ENCODE measurements at places on chromosomes 11 and 22.

GRCh38 chr11:120061036-120061760, 76.7 kb downstream of the TRIM29 start:
- no peak for DNase-seq

GRCh38 chr11:120807414-120808150, 216.3 kb upstream of the TBCEL start:
- no peak for DNase-seq

DNA sequence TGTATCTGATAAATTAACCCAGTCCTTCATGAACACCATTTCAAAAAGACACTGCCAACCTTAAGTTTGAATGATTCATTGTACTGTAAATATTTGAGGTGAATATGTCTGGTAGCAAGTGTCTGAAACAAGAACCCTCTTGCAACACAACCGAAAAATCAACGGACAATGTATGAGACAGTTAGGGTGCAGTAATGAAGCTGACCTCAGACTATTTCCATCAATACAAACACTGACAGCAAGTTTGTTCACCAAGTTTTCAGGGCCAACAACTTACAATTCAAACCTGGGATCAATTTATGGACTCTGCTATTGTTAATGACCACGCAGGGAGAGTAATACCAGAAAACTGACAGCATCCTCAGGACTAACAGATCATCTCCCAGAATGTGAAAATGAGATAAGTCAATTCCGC, 126.3 kb downstream of the CADM1 start:
- DNase-seq = no peak

- DNase-seq = no peak
These were observed 270.5 kb upstream of the SORL1-AS1 start for GRCh38 chr11:121723246-121723741.

- no peak for DNase-seq
These were observed 22.4 kb upstream of the THY1 start for GRCh38 chr11:119445379-119445778.

GRCh38 chr22:19036523-19037273, 85.5 kb downstream of the DGCR2 start:
- no peak for DNase-seq

DNA sequence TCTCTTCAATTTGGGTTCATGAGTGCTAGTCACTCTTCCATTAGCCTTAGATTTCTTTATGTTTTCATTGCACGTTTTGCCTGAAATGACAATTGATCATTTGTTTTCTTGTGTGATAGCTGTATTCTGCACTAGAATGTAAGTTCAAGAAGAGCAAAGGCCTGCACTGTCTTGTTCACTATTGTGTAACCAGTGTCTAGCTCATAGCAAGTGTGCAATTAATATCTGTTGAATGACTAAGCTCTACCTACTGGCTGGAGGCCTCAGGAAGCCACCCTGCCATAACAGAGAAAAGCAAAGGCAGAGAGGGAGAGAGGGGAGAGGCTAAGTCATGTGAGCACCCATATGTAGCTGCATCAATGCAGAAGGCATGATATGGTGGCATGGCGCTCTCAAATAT, 292.8 kb upstream of the SYN3 start:
- no peak for DNase-seq

DNA sequence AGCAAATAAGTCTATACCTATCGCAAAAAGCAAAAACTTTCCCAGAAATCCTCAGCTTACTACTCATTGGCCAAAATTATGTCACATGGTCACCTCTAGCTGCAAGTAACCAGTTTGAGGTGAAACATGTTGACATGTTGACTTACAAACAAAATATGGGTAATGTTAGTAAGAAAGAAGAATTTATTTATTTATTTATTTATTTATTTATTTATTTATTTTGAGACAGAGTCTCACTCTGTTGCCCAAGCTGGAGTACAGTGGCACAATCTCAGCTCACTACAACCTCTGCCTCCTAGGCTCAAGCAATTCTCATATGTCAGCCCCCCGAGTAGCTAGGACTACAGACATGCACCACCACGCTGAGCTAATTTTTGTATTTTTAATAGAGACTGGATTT, 5.4 kb upstream of the SLC35C1 start:
- no peak for DNase-seq

DNA sequence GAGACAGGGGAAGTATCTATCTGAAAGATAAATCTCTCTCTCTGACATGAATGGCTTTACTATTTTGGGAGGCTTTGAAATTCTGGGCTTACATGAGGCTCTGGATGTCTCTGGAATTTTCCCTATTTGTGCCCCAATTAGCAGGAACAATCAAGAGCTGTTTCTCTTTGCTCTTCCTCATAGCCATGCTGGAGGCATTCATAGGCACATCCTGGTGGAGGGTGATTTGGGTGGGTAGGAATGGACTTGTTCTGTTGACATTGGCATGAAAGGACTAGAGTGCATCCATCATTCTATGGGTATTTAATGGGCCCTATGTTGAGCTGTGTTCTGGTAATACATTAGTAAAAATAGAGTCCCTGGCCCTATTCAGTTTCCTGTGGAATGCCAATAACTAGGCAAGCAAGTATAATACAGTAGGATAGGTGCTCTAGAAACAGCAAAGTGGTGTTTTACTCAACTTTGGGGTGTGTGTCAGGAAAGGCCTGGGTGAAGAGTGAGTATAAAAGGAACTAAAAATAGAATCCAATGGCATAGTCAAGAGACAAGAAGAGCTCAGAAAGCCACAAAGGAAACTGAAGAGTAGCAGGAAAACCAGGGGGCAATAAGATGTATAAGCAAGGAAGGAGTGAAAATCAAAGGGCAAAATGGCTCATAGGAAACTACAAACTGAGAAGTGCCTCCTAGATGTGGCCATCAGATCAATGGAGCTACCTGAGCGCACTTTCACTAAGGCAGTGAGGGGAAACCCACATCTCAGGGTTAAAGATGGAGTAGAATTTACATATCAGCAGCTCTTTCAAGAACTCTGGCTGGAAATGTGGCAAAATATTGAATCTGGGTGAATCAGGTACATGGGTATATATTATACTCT, 45.0 kb downstream of the CWC15 start:
- no peak for DNase-seq

DNA sequence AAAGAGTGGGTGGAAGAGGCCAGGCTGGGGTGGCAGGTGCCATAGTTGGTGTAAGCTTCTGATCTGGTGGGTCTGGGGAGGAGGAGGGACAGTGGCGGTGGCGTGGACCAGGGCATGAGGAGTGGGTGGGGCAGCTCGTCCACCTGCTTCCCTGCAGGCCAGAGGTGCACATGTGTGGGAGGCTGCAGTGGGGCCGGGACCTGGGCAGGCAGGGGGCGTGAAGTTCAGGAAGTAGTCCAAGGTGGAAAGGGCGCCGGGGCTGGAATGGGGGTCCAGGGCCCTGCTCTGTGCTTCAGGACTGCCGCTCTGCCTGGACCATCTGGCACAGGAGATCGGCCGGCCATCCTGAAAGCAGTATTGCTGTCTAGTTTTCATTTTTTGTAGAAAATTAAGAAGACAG, 15.9 kb downstream of the RIBC2 start:
- DNase-seq = no peak

DNA sequence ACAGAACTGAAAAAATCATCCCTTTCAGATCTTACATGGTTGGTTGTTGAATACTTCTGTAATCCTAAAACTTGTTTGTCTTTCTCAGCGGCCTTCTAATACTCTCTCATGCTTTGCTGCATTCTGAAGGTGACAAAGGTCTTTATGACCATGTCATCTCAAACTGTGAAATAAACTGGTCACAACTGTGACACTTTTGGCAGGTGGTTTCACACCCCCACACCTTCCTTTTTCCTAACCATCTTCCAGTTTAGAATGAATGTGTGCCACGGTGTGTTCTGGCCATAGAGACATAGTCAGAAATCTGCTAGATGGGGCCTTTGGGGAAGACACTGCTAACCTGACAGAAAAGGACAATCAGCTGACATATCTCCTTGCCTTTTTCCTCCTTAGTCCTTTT, 14.7 kb upstream of the RFPL3 start:
- DNase-seq = no peak

DNA sequence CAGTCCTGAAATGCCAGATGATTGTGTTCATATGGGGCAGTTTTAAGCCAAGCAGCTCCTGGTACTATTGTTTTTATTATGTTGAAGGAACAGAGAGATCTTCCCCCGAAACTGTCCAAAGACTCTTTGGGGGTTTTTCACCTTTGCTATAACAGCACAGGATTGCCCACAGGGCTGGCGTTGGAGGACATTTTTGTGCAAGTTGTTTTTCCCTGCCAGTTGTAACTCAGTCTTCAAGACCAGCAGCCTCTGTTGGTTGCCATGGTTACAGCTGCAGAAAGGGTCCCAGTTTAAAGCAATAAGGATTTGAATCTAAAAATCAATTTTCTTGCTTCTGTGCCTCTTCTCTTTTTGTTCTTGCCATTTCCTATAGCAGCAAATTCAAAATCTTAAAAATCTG, 45.4 kb upstream of the YWHAH start:
- no peak for DNase-seq

GRCh38 chr11:133714471-133715375, 130.6 kb downstream of the SPATA19 start:
- DNase-seq = no peak

DNA sequence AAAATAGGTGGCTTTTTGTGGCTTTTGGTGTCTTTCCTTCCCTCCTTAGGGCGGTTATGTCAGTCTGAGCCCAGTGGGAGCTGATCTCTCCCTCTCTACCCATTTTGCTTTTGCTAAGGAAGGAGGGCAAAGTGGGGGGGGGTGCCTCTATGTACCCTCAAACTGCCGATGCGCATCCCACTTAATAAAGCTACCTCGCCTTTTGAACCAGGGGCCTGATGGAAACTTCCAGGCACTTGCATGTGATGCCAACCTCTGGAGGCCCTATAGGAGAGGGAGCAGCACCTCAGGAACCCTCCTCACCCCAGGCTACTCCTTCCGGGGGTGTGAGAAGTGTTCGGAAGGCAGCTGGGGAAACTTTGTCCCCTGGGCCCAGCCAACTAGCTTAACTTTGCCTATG, 97.0 kb upstream of the HSD17B12 start:
- DNase-seq = no peak

DNA sequence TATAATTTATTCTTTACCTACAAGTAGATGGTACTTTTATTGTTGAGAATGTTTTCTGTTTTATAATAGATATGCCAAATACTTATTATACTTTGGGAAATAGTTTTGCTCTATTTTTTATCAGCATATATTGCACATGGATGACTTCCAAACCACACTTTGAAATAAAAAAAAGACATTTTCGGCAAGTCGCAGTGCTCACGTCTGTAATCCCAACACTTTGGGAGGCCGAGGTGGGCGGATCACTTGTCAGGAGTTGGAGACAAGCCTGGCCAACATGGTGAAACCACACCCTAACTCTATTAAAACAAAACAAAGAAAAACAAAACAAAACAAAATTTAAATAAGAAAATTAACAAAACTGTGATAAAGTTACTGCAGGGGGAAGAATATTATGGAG, 983.9 kb upstream of the CNTN5 start:
- no peak for DNase-seq

DNA sequence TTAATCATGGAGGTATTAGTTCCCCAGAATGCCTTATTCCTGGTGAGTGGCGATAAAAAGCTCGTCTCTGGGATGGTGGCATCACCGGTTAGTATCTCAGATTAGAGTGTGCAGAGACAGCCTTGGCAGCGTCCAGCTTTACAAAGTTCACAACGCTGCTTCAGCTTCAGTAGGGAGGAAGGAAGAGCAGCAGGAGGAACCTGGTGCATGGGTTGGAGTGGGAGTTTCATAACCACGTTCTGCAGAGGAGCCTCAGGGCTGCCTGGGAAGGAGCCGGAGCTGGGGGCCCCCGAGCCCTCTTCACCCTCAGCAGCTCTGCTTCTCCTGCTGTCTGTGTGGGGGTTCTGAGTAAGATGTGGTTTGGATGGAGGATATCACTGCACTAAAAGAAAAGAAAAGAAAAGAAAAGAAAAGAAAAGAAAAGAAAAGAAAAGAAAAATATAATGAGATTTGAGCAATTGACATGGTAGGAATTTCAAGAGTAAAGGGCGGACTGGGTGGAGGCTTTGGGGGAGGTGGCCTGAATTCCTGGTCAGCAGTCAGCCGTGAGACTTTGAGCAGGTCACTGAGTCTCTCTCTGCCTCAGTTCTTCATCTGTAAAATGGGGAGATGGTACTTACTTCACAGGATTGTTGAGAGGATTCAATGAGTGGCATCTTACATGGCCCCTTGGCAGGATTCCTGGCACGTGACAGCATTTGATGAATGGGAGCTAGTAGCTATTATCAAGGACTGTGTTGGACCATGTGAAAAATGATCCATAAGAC, 6.5 kb downstream of the ASPHD2 start:
- DNase-seq = no peak

DNA sequence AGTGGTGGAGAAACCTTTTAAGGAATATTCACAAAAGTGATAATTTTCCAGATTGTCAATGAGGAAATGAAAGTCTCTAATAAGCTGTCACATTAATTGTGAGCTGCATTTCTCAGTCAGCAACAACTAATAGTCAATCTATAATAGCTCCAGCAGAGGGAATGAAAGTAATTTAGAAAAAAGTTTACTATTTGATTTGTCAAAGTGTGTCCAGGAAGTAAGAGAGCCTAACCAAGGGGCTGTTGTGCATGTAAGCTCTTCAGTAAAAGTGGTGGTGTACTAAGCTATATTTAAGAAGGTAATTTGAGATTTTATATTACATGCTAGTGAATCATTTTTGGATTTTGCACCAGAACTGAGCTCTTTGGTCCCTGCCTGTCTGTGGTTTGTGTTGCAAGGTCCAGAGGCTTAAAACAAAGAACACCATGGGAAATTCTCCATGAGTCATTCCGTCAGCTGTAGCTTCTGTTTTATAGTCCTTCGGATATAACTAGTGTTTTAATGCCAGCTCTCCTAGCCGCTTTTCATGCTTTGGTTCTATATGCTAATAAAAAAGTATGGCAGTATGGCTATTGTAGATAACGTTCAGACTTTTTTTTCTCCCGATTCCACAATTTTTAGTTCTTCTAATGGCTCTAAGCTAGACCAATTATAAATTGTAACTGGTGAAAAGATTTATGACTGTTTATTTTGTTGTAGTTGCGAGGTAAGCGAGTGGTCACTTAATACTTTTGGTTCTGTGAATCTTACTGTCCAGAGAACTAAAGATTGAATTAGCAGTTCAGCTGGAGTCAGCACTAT, 64.6 kb downstream of the ARHGEF12 start:
- DNase-seq = no peak

DNA sequence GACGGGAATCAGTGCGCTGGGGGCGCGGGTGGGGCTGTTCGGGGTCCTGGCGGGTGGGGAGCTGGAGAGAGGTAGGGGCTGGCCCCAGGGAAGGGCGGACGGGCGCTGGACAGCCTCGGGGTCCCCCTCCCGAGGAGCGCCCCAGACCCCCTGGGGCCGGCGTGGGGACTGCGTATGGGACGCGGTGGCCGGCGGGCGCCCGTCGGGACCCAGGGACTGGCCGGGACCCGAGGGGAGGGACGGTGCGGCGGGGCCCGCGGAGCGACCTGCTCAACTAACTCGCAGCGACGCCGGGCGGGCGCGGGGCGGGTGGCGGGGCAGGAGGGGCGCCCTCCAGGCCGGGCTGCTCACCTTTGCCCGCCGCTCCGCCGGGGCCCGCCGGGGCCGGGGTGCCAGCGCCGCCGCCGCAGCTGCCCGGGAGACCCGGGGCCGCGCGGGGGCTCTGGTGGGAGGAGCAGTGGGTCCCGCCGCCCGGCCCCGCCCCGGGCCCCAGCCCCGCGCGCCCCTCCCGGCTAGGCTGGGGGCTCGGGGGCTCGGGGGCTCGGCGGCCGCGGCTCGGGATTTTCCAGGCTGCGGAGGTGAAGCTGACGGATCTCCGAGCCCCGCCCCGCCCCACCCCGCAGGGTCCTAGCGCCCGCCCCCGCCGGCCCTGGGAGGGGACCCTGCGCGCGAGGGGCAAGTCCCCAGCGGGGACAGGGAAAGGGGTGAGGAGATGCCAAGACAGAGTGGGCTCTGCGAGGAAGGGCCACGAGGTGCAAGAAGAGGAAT, 12.3 kb downstream of the STARD10 start:
- DNase-seq = peak; percentile 49

- no peak for DNase-seq
These were observed 125.0 kb downstream of the NTM start for GRCh38 chr11:131495423-131495822.
